ENCODE measurements at places on chromosomes 6 and 20.

DNA sequence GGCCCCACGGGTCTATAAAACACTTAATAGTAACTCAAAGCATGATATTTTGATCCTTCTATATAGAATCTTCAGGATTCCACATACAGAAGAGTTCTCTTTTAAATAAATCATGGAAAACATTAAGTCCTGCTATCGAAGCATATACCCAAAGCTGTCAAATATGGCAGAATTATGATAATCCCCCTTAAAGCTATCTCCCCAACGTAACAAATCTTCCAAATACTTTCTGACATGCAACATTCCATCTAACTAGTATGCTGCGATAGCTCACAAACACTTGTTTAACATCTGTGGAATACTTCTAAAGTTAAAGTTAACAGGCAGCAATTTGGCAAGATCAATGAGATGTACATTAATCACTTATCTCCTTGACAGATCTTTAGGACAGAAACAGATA lies 371.0 kb upstream of the RUNX2 start:
- no peak for DNase-seq

GRCh38 chr20:58428364-58428763 lies 39.3 kb downstream of the VAPB start:
- DNase-seq: no peak

DNA sequence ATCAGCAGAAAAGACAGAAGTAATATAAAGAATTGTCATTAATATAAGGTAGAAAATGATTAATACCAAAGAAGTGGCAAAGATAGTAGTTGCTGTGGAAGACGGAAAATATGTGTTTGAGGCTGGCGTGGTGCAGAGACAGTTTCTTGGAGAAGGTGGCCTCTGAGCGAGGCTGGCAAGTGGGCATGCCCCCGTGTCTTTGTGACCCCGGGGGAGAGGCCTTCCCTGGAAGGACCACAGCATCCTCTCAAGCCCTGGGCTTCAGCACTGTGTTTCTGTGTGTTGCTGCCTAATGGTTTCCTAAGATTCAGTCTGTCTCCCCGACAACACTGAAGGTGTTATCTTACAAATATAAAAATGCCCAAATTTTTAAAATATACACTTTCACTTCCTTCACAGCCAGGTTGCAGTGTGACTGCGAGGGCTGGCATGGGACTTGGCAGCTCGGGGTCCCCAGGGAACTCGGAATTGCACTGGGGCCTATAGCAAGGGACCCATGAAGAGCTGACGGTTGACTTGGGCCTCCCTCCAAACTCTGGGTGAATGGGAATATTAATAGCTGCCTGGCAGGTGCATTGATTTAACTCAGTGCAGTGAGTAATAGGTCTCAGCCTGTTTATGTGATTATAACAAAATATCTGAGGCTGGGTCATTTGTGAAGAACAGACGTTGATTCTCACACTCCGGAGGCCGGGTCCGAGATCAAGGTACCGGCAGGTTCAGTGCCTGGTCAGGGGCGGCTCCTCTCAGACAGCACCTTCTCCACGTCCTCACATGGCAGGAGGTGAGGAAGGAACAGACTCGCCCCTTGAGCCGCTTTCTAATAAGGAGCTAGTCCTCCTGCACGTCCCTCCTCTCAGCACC lies 47.4 kb upstream of the AFDN start:
- no peak for DNase-seq

- peak; percentile 78 for DNase-seq
Measured at GRCh38 chr6:90233994-90234393, 62.6 kb downstream of the BACH2 start.

GRCh38 chr20:18005170-18005989 lies 36.6 kb downstream of the MGME1 start:
- no peak for DNase-seq
